Right atrium auricular region (tissue), 2 donors: ENCODE measurements at places on chromosomes 6 and 20.

- DNase-seq: no peak
Measured at GRCh38 chr6:56151609-56152224, 95.7 kb downstream of the COL21A1 start.

- no peak for DNase-seq
Measured at GRCh38 chr6:113449051-113449450, 408.1 kb upstream of the MARCKS start.

GRCh38 chr6:26045065-26045927, 41.9 kb upstream of the HFE start:
- peak; percentile 86 for DNase-seq

DNA sequence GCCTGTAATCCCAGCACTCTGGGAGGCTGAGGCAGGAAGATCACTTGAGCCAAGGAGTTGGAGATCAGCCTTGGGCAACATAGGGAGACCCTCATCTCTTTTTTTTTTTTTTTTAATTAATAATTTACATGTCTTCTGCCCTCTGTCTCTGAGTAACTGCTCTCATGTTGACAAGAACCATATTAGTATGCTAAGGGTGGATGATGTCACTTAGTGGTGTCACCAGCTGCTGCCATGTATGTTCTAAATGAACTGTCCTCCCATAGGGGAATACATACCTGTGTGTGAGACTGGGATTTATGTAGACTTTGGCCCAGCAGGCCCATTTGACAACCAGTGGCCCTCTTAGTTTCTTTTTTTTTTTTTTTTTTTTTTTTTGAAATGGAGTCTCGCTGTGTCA, 65.6 kb downstream of the SCAND1 start:
- DNase-seq: no peak

GRCh38 chr20:49372095-49372734, 94.4 kb upstream of the ZNFX1 start:
- no peak for DNase-seq

GRCh38 chr6:94376876-94377275, 957.5 kb upstream of the EPHA7 start:
- DNase-seq: no peak

- DNase-seq: no peak
Measured at GRCh38 chr6:65999288-65999791, 292.3 kb upstream of the EYS start.

DNA sequence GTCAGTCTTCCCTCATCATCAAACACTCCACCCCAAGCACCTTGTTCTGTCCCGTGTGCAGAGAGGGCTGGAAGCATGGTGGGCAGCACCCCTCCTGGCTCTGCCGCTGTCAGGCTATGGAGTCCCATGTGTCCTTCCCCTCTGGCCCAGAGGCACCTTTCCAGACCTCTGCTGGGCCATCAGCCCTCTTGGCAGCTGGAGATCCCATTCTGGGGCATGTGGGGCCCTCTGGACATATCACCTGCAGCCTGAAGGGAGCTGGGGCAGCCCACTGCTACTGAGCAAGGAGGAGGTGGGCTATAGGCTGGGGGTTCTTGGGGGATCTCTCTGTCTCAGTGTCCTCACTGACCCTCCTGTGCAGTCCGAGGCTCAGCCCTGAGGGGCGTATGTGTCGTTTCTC, 42.2 kb downstream of the SUN5 start:
- peak; percentile 21 for DNase-seq

DNA sequence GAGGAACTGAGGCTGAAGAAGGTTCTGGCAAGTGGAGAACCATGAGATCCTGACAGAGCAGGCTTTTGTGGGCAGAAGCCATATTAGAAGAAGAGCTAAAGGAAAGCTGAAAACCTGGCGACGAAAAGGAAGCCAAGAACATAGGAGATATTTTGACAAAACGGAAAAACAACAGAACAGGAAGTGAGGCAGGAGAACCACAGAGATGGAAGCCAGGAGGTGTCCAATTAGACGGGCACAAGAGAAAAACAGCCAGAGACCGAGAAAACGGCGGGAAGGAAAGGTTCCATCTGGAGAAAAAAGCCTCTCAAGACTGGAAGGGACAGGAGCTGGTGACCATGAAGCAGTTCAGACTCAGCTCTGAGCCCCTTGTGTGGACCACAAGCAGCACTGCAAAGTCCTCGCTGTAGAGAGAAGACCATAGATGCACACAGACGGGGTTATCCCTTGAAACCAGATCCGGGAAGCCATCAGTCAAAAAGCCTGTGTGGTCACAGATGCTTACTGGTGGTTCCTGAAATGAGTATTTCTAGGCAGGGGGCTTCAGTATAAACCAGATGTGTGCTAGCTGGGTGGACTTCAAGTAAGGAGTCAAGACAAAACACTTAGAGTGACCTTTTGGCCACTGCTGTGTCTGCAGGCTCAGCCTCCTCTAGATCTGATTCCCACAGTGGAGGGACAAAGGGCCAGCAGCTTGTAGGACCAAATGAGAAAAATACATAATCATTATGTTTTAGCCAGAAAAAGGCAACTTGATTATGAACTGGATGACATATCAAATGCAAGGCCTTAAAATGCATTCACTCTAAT, 30.7 kb downstream of the SSR1 start:
- DNase-seq: no peak

- no peak for DNase-seq
Measured at GRCh38 chr6:4209196-4209595, 73.8 kb upstream of the ECI2 start.

DNA sequence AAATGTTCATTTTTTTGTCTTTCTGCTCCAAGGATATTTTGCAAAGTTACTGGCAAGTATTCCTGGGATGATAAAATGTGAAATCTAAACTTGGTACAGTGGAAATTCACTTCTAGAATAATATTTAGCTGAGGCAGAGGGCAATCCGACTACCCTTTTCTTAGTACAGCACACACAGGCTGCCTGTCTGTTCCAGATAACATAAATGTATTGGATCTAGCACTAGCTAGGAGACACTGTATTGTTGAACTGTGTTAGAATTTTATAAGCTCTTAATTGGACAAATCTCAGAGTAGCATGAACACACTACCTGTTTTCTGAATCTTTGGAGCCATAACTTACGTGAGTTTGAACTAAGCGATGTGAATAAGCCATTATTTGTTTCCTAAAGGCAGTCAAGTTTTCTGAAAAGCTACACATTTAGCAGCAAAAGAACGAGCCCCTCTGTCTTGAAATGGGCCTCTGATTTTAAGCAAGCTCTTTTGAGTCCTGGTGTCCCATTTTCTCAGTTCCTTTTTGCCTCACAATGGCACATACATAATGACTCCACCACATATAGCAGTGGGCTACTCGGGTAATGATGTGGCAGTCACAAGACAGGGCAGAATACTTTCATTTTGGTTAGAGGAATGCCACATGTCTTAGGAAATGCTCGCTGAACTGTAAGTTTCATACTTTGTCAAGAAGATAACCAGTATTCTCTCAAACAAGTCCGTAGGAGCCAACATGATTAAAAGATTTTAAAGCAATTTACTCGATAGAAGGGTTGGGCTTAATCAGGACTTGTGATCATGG, 116.5 kb upstream of the ESR1 start:
- no peak for DNase-seq

- no peak for DNase-seq
Measured at GRCh38 chr20:6636209-6637159, 131.0 kb upstream of the BMP2 start.

DNA sequence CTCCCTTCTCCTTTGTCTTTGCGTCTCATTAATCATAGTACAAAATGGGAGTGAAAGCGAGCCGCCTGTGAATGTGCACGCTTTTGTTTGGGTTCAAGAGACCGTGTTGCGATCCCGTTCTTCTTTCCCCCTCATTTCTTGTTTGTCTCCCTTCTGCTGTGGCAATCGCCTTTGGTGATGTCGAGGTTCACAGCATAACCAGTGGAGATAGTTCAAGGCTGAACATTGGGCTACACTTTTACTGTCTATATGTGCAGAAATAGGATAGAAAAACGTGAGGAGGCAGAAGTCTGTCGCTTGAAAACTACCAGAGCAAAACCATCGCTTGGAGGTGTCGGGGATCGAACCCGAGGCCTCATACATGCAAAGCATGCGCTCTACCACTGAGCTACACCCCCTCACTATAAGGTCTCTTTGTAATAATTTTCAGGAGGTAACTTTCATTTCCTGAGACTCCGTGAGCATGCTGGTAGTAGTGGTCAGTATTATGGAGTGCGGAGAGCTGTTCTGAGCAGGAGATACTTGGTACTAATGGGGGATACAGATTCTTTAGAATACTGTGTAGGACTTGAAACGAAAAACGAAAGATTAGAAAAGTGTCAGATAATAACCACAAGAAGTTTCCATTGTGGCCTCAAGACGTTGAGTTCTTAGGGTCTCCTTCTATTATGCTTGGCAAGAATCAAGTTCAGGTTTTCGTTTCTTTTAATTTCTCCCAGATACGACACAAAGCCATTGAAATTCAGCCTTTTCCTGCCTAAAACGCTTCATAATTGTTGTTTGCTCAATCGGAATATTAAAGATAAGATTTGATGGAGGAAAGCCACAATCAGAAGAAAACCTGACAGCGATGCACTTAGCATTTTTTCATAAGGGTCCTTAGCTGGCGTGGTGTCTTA, 106.6 kb downstream of the TRIM27 start:
- no peak for DNase-seq
